ENCODE measurements at places on chromosomes 2 and 18.

DNA sequence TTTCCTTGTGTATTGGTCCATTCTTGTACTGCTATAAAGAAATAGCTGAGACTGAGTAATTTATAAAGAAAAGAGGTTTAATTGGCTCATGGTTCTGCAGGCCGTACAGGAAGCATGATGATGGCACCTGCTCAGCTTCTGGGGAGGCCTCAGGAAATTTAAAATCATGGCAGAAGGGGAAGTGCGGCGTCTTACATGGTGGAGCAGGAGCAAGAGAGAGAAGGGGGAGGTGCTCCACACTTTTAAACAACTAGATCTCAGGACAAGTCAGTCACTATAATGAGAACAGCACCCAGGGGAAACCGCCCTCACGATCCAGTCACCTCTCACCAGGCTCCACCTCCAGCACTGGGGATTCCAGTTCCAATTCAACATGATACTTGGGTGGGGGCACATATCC lies 54.3 kb downstream of the MSH2 start:
- no peak for DNase-seq

- DNase-seq = no peak
These were observed 985.1 kb downstream of the TSN start for GRCh38 chr2:122740594-122740948.

- DNase-seq = no peak
These were observed 125.6 kb downstream of the NCOA1 start for GRCh38 chr2:24616616-24617015.

DNA sequence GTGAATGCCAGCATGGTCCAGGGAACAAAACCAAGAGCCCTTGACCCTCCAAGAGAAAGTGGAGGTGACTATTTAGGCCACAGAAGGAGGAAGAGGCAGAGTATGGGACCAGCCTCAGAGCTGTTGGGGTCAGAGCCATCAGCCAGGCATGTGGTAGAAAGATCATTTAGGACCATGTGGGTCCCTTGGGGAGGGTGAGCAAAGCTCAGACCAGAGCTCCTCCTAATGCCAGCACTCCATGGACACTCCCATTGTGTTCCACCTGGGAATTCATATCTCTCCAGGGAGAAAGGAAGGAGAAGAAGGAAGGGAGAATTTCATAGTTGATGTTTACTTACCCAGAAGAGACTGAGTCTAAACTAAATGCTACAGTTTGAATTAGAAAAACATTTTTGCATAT lies 73.2 kb downstream of the CYBRD1 start:
- no peak for DNase-seq

GRCh38 chr2:54894467-54894866 lies 155.8 kb downstream of the RTN4 start:
- DNase-seq = no peak

DNA sequence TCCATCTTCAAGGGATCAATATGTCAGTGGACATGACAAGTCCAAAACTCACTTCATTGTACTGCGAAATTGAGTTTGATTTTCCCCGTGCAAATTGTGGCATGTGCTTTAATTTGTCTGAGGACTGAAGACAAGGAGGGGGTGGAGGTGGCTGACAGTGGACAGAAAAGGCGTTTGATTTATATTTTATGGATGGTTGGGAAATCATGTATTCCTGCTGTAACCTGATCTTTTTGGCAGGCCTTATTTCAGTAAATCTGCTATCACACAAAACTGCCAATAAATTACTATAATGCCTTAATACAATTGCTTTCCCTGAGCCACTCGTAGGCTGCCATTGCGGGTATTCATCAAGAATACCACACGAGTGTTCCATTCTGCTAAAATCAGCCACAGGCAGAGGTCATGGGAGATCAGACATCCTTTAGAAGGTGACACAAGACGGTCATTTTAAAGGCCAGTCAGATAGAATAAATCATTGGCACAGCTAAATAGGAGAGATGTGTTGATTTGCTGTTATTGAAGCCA lies 720.5 kb downstream of the MBD2 start:
- no peak for DNase-seq

GRCh38 chr2:220510668-220511067 lies 883.2 kb downstream of the SLC4A3 start:
- DNase-seq = no peak

All from activated CD8-positive, alpha-beta memory T cell treated with anti-CD3 and anti-CD28 coated beads for 4 hours (primary cell).